ENCODE measurements at places on chromosomes 6 and 20.

DNA sequence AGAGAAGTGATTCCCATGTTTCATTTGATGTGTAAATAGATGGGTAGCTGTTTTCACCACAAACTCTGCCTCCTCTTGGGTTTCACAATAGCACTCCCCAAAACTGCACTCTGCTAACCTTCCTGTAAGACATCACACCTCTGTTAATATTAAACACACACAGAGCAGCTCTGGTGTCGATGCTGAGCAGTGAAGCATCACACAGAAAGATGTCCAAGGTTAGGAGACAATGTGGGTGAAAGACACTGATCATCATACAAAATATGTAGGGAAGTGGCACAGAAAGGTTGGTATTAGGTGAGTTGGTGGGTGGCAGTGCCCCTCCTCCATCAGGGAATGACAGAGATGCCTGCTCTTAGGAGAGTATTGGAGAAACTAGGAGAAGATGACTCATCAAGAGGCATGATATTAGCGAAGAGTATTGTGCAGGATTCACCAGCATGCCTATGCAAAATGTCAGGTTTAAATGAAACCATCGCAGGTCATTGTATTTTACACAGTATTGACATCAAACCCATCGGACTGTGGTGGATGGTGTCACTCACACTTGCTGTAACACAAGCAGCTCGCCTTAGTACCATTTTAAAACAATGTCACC is 199.7 kb downstream of the TBXT start:
- DNase-seq: no peak

GRCh38 chr20:6976106-6976900 is 208.8 kb downstream of the BMP2 start:
- no peak for DNase-seq

- DNase-seq: no peak
These were observed 347.8 kb upstream of the CNR1 start for GRCh38 chr6:88513920-88514319.

GRCh38 chr6:155163601-155164000 is 100.2 kb upstream of the CLDN20 start:
- DNase-seq: no peak

DNA sequence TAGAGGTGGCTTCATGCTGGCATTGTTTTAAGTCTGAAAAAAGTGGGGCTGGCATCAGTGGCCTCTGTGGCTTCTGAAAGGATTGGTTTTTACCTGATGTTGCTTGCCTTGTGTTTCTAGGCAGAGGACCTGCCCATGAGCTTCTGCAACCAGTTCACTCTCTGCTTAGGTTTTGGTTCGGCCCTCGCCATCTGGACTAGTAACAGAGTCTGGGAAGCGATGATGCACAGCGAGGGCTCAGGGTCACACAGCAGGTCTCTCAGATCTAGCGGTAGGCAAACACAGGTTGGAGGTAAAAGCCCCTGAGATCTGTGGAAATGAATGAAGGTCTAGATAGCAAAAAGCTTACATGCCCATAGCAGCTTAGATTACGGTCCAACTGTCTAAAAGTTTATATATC is 6.8 kb upstream of the RBL1 start:
- DNase-seq: no peak

DNA sequence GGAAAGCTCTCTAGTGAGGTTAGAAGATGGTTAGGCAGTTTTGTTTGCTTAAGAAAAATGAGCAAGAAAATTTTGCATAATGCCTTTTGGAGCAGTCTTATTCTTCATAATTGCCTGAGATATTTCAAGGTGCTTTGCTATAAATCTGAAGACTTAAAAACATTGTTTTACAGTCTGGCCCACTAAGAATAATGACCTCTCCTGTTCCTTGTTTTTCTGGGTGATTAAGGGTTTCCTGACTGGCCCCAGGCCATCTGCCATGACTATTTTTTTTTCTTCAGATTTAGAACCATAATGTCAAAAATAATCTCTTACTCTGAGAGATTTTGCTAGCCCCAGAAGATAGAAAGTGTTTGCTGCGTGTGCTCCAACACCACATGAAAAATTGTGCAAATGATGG is 72.3 kb upstream of the CENPW start:
- no peak for DNase-seq

GRCh38 chr6:18237167-18237566 is 27.2 kb downstream of the DEK start:
- DNase-seq: no peak

DNA sequence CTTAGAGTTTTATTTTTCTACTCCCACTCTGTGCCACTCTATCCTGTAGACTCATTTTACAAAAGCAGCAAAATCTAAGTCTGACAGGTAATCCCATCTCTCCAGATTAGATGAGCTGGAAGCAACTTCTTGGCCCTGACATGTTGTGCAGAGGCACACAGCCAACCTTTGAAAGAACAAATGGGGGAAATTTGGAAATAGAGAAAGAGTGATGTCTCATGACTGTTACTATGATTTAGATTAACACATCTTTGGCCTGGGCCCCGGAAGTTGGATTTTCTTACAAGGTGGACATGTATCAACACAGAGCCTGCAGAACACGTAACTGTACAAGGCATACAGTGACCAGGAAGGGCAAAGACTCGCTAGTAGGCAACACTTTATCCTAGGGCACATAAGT is 227.7 kb downstream of the MYLK4 start:
- no peak for DNase-seq

- DNase-seq: no peak
These were observed 302.6 kb upstream of the ARID1B start for GRCh38 chr6:156474507-156475120.

- DNase-seq: no peak
These were observed 164.4 kb downstream of the ZFAND3 start for GRCh38 chr6:37983720-37984501.

GRCh38 chr6:30005482-30005881 is 55.6 kb upstream of the POLR1H start:
- no peak for DNase-seq

DNA sequence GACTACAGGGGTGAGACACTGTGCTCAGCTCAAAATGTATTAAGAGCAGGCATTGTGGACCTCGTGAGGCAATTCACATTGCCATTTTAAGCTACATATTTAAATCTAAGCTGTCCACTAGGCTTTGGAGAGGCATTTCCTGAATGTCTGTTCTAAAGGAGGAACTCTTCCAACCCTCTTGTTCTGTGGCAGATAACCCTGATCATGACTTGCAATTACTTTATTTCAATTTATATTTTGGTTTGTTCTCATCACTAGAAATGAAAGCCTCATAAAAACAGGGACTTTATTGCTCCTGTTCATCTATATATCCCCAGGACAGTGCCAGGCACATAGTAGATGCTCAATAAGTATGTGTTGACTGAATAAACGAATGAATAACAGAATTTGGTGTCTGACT is 84.0 kb upstream of the SALL4 start:
- DNase-seq: no peak

- DNase-seq: no peak
These were observed 353.3 kb downstream of the HACE1 start for GRCh38 chr6:104506429-104506828.

DNA sequence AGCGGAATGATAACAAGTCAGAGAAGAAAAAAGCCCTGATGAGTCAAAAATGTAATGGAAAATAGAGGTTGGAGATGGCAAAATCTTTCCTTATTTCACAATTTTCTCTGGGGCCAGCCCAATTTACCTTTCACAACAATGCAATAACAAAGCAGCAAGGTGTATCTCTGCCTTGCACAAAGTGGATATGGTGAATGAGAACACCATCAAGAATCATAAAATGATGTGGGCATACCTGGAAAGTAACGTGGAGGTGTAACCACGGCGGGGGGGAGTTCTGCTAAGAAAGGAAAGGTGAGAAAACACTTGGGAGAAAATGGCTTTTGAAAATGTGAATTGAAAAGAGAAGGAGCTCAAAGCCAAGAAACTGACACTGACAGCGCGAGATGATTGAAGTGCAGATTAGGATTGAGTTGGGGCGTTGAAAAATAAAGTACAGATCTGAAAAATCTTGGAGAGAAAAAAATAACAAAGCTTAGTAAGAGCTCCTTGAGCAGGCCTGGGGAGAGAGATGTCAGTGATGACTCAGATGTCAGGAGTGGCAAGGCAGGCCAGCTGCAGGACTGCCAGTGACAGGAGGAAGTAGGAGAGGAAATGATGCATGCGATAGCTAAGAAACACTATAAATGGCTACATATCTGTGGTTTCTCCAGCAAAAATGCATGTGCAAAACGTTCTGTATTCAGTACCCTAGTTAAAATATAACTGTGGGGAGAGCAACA is 26.2 kb downstream of the ARHGAP18 start:
- no peak for DNase-seq

DNA sequence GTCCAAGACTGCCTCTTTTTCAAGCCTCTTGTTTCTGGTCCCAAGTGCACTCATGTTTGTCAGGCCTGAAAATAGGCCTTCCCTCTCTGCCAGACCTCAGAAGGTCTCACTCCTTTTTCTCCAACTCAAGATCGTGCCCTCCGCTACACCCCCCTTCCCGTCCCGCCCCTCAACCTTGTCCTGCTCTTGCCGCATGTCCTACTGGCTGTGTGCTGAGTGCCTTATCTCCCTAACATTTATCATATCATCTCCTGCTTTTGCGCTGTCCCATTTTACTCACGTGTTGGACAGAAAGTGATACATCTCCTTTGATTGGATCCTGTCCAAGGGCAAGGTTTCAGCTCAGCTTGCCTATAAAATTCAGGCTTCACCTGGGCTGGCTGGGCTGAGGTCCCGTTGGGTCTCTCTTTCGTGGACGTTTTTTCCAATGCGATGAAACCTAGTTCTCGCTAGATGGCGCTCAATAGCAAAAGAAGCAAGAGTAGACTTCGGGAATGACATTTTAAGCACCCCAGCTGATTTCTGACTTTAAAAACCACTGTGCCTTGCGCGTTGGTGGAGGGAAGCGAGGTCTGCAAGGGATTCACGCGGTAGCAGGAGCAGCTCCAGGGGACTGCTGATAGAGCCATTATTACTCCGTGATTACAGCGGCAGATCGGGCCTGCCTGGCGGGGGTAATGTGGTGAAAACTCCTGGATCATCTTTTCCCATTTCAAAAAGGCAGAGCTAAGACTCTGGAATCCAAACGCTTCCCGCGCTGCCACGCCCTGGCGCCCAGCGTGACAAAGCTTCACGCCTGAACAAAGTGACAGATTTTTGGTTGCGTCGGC is 137.6 kb downstream of the IMPG1 start:
- DNase-seq: no peak

DNA sequence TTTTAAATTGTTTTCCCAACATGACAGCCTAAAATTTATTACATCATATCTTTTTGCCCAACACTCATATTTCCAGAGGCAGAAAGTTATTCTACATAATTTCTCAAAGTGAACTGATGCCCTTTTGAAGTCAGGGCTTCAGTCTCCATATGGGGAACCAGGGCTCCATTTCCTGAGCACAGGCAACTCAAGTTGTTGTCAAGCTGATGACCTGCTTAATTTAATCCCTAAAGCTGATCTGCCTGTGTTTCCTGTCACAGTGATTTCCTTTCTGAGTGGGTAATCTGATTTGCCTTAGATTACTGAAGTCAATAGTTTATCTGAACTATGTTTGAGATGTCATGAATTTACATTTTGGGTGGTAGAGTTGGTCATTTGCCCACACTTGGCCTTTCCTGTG is 932.1 kb upstream of the MANEA start:
- DNase-seq: no peak

Measured in mesothelial cell of epicardium (in vitro differentiated cells).